ENCODE measurements at places on chromosomes 16 and 17.

DNA sequence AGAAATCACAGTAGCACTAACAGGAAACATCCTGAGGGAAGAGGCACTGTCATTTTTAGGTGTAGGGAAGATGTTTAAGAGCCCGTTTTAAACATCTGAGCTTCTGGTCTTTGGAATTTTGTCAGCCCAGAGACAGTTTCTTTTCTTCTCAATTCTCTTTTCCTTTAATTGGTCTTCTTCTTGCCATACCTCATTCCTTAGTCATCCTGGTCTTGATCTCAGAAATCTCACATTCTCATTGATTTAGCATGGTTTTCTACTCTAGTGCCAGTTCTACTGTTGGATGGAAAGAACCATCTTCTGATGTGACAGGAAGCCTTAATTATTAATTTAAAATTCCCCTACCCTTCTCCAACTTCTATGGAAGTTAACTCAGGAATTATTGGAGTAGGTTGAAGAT lies 25.4 kb downstream of the BMERB1 start:
- DNase-seq, result no peak

DNA sequence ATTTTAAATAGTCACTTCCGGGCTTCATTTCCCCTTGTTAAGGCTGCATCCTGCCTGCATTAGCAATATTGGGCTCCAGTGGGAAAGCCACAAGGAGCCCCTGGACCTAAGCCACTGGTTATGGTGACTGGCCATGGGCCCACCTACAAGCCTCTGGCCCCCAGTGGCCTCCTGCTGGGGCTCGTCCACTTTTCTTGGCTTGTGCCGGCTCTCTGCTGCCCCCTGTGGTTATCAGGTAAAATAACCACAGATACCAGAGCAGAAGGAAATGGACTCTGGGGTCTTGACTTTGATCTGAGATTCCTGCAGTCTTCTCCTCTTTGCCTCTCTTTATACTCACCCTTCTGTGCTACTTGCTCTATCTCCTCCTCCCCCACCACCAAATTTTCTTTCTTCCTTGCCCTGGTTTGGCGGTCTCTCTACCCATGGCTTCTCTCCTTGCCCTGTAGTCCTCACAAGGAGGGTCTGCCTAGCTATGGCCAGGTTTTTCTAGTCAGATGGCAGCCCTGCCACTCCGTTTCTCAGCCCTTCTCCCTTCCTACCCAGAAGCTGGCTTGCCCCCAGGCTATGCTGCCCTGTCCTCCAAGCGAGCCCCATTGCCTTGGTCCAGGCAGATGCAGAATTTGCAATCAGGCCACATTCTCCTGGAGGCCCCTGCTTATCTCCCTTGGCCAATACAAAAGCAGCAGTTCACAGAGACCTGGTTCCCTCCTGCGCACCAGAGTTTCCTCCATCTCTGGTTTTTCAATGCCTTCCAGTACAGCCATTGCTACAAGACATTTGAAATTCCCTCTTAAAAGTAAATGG lies 82.9 kb upstream of the RCVRN start:
- DNase-seq, result peak; percentile 29

GRCh38 chr17:31789707-31790505 lies 69.1 kb downstream of the COPRS start:
- no peak for DNase-seq

DNA sequence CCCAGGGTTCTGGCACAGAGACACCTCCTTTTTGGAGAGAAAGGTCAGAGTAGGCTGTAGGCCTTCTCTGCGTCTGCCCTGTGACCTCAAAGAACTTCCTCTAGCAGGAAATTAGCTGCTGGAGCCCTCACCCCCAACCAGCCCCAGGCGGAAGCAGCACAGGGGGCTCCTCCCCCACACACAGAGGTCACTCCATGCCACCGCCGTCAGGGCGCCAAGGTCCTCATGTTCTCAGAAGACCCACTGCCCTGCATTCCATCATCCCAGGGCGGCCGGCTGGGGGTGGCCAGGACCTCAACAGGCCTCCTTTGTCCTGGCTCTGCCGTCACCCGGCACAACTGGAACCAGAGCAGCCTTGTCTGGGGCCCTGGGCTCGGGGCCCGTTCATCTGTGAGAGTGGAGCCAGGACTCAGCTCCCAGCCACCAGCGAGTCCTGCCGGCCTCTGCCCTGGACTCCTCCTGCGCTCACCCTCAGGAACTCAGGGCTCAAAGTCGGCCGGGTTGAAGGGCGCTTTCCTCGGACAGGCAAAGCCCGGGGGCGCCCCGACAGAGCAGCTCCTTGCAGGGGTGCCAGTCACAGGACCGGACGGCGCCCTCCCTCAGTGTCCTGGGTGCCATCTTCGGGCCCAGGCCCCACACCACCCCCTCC lies 1.2 kb downstream of the TMC6 start:
- DNase-seq, result no peak

DNA sequence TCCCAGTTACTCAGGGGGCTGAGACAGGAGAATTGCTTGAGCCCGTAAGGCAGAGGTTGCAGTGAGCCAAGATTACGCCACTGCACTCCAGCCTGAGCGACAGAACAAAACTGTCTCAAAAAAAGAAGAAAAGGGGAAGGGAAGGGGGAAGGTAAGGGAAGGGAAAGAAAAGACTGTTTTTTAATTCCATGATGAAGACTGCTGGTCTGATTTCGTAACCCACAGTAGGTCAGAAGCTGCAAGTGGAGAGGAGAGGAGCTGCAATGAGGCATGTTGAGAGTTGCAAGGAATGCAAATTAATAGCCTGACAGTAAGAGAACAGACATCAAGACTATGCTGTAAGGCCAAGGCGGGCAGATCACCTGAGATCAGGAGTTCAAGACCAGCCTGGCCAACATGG lies 33.3 kb downstream of the HELZ start:
- DNase-seq, result no peak

- no peak for DNase-seq
Observed at GRCh38 chr17:4569591-4569990, 9.2 kb upstream of the GGT6 start.

GRCh38 chr17:83012200-83012785 lies 67.1 kb upstream of the METRNL start:
- DNase-seq, result no peak

GRCh38 chr16:85899444-85899843 lies 482 bp downstream of the IRF8 start:
- DNase-seq, result no peak

DNA sequence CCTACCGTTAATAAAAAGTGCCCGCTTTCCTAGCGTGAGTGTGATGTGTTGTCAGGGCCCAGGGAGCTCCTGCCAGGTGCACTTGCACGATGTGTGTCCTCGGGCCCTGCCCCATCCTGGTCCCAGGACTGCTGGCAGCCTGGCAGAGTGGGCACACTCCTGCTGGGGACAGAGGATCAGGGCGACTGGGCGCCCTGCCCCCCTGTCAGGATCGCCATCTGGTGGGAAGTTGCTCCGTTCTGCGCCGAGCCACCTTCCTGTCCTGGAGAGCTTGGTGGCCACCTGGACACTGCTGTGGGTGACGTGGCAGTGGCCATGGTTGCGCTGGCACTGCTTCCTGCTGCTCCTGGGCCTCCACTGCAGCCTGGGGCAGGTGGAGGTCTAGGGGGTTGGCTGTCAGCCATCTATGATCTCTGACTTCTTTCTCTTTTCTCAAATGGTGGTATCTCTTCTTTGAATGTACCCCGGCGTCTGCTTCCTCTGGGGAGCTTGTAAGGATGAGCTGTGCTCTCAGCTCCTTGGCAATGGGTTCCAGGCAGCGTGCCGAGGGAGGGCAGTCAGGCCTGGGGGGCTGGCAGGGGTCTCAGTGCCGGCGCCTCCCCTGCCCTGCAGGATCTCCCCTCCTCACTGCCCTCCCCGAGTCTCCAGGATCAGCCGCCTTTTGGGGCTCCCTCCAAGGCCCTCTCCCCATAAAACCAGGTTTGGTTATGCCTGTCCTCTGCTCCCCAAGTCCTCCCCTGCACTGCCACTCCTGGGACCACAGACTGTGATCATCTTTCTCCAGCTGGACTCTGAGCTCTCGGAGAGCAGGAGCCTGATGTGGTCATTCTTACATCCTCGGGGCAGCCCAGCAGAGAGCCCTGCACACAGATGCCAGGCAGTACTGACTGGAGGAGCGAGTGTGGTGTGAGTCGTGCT lies 76.9 kb downstream of the AMFR start:
- DNase-seq, result peak; percentile 78

DNA sequence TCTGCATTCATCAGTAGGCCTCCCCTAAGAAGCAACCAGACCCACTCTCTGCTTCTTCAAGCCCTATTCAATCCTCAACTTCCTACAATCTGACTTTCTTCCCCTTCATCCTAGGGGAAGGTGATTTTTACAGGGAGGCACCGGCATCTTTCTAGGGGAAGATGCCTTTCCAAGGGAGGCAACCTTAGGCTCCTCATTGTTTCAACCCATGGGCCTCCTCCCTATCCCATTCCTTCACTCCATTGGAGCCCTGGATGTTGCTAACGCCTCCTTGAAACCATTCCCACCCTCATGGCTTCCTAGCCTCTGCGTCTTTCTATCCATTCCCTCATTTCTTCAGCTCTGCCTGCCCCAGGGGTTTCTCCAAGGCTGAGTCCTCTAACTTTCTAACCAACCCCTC lies 2.7 kb upstream of the CUEDC1 start:
- no peak for DNase-seq

DNA sequence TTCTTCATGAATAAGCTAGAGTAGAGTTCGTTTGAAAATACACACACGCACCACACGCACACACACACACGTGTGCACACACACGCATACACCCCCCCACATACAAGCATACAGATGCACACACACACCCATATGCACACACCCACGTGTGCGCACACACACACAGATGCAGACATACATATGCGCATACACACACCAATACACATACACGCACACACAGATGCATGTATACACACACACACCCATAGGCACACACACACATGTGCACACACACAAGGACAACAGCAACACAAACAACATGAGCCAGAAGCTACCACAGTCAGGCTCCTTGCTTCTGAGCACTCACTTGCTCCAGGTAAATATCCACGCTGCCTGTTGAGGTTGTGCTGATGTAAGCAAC lies 5.1 kb downstream of the IFT140 start:
- DNase-seq, result no peak

GRCh38 chr16:70770626-70771552 lies 30.1 kb downstream of the VAC14 start:
- DNase-seq, result peak; percentile 61

DNA sequence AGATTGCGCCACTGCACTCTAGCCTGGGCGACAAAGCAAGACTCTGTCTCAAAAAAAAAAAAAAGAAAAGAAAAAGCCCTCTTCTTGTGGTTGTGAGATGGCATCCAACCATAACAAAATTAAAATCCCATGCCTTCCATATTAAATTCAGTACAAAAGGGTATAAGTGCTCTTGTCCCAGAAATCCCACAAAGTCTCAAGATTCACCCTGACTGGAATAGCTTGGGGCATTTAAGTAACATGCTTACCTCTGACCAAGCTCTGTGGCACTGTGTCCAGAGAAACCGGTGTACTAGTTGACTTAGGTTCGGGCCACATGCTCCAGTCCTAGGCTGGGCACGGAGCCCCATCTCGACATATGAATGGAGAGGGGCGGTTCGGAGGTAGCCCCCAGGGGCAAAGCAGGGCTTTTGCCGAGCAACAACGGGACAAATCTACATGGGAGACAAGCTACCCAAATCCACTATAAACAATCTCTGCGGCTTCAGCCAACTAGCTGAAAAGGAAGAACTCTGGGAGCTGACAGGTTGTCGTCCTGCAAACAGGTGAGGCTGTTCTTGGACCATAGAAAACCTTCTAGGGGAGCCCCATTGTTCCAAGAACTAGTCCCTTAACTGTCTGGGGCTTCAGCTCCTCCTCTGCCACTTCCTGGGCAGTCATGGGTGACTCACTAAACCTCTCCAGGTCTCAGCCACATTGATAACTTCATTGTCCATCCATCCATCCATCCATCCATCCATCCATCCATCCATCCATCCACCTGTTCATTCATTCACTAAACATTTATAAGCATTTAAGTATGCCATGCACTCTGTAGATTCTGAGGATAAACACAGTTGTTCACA lies 10.3 kb upstream of the IL4R start:
- DNase-seq, result no peak

DNA sequence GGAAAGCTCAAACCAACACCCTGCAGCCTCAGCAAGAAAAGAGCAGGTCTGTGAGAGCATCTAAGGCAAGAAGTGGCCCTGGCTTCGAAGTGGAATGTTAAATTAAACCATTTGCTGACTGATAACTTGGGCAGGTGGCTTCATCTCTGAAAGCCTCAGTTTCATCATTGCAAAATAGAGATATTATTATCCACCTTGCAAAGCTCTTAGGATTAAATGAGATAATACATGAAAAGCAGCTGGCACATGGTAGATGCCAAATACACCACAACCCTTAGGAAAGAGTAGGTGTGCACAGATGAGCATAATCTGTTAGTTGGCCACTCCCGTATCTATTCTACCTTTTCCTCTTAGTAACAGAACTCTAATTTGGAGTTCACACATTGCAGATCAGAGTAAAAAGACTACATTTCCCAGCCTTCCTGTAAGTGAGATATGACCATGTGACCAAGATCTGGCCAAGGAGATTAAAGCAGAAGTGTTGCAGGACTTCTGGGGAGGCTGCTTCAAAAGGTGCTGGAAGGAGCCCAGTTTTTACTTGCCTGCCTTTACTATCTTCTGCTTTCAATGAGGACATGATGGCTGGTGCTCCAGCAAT lies 288.7 kb downstream of the SOX9 start:
- DNase-seq, result no peak
